ENCODE measurements at places on chromosomes 16 and 17.

GRCh38 chr17:78889531-78889930 is 13.5 kb downstream of the CEP295NL start:
- no peak for DNase-seq

DNA sequence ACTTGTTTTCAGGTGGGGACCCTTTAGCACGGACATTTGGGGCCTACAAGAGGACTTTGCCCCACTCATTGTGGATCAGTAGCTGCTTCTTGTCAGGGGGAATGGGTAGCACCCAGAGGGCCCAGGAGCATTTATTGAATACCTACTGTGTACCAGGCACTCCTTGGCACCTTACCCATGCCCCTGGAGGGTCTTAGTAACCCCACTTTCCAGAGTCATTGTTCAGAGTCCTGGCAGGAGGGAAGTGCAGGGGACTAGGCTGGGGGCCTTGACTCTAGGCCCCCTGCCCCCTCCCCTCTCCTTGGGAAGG is 21.0 kb upstream of the CIBAR2 start:
- no peak for DNase-seq

DNA sequence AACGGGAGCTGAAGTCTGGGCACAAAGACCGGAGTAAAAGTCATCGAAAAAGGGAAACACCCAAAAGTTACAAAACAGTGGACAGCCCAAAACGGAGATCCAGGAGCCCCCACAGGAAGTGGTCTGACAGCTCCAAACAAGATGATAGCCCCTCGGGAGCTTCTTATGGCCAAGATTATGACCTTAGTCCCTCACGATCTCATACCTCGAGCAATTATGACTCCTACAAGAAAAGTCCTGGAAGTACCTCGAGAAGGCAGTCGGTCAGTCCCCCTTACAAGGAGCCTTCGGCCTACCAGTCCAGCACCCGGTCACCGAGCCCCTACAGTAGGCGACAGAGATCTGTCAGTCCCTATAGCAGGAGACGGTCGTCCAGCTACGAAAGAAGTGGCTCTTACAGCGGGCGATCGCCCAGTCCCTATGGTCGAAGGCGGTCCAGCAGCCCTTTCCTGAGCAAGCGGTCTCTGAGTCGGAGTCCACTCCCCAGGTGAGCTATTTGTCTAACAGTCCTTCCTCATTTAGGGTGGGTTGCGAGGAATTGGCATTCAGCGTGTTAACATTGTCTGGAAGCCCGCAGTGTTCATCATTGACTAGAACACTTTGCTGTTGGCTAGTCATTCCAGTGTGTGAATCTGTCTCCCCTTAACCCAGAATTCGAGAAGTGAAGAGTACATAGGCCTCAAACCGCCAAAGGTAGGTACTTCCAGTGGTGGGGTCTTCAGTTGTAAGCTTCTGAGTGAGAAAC is 1.5 kb downstream of the CDK12 start:
- DNase-seq, result peak; percentile 34

- DNase-seq, result no peak
Measured at GRCh38 chr16:56916571-56917403, 15.2 kb upstream of the HERPUD1 start.

Measured in ELR (cell line).